ENCODE measurements at places on chromosomes 6 and 20. TPM values are rescaled to one million over a fixed set of nuclear protein-coding genes. Genes with fewer than 3 reads are reported as not detected.

HCRTR2 gene
- not detected for total RNA-seq

- DNase-seq = no peak
Observed at GRCh38 chr6:41608443-41609151, 29.7 kb upstream of the MDFI start.

- DNase-seq = no peak
Observed at GRCh38 chr20:3173610-3174441, 477 bp upstream of the LZTS3 start.

- no peak for DNase-seq
Observed at GRCh38 chr6:134253681-134254080, 64.2 kb downstream of the SGK1 start.

GRCh38 chr6:109103942-109104341 is 8.6 kb downstream of the CEP57L1 start:
- DNase-seq = no peak

- no peak for DNase-seq
Observed at GRCh38 chr20:57676589-57677583, 32.9 kb downstream of the PMEPA1 start.

DNMT3B gene
- total RNA-seq = 1.8 TPM

DNA sequence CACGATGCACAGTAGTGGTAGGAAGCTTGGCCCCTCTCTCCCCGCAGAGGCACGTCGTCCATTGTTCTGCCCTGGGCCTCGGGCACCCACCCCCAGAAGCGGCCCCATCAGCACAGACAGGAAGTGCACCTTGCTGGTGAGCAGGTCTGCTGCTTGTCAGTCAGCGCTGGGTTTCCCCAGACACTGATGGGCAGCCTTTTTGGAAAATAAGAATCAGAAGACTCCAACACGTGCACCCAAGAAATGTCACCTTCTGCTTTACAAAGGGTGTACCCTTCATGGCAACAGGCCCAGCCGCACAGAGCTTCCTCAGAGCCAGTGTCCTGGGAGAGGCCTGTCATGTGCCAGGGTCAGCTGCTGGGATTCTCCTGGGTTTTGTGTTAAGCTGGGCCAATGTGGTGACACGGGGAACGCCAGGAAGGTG is 34.7 kb upstream of the IRF4 start:
- no peak for DNase-seq

GRCh38 chr20:6079016-6079415 is 25.2 kb upstream of the LRRN4 start:
- DNase-seq = no peak

- no peak for DNase-seq
Observed at GRCh38 chr6:33445119-33445603, 9.2 kb upstream of the ZBTB9 start.

BPIFA1 gene
- not detected for total RNA-seq

UBD gene
- total RNA-seq = 24.6 TPM

GRCh38 chr6:8274226-8274625 is 161.1 kb downstream of the SLC35B3 start:
- no peak for DNase-seq

Measured in GM12878 (cell line).